Suppressor macrophage treated with lipopolysaccharide for 1 hour (primary cell): ENCODE measurements at places on chromosomes 5 and 9.

DNA sequence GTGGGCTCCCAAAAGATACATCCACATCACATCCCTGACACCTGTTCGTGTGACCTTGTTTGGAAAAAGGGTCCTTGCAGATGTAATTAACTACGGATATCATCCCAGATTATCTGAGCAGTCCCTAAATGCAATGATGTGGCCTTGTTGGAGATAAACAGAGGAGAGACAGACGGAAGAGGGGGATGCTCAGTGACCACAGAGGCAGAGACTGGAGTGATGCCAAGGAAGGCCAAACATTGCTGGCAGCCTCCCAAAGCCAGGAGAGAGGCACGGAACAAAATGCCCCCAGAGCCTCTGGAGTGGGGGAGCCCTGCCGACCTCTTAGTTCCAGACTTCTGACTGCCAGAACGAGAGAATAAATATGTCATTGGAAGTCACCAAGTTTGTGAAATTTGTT, 15.0 kb upstream of the VAV2 start:
- DNase-seq = no peak

GRCh38 chr9:4180907-4181605, 118.8 kb downstream of the GLIS3 start:
- DNase-seq = no peak

GRCh38 chr9:88808019-88808656, 183.1 kb upstream of the S1PR3 start:
- no peak for DNase-seq

GRCh38 chr9:34719021-34719768, 9.3 kb upstream of the CCL21 start:
- no peak for DNase-seq

- DNase-seq = no peak
These were observed 712.1 kb upstream of the MEF2C start for GRCh38 chr5:89595056-89595455.

DNA sequence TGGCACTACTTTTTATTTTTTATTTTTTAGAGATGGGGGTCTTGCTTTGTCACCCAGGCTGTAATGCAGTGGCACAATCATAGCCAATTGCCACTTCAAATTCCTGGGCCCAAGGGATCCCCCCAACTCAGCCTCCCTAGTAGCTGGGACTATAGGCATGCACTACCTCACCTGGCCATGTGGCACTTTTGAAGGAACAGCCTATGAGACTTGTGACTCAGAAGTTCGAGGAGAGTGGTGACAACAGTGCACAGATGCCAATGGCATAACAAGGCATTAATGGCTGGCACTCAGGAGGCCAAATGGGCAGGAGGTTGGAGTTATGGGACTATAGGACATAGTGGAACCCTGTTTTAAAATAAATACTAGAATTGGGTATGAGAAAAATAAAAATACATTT, 33.7 kb downstream of the ANKRD31 start:
- DNase-seq = no peak

DNA sequence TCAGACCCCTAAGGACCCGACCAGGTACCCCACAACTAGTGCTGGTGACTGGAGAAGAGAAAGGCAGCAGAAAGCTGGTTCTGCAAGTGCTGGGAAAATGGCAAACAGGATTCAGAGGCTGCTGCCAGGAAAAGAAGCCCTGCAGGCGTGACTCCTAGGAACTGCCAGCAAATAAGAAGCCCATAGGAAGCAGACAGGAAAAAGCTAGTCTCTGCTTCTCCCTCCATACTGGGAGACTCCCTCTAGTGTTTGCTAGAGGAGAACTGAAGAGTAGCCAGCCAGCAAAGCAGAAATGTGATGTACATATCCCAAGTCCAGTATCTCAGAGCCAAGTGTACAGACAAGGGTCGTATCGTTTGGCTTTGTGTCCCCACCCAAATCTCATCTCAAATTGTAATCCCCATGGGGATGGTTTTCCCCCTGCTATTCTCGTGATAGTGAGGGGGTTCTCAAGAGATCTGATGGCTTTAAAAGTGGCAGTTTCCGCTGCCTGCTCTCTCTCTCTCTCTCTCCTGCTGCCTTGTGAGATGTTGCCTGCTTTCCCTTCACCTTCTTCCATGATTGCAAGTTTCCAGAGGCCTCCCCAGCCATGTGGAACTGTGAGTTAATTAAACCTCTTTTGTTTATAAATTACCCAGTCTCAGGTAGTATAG, 38.1 kb upstream of the TUSC1 start:
- DNase-seq = no peak

GRCh38 chr5:124477577-124477976, 268.9 kb downstream of the ZNF608 start:
- no peak for DNase-seq
